ENCODE measurements at places on chromosomes 7 and 10. TPM values are rescaled to one million over a fixed set of nuclear protein-coding genes. Genes with fewer than 3 reads are reported as not detected.

GRCh38 chr7:95772771-95773581 lies 622 bp downstream of the DYNC1I1 start:
- peak; percentile 54 for DNase-seq
- peak overlapping the region; percentile 90 for H3K27ac ChIP-seq
- no peaks in the 10 kb centered on the region for H3K36me3 ChIP-seq
- H3K4me3 ChIP-seq: peak overlapping the region; percentile 91
- peaks cover 47% of the 10 kb centered on the region for H3K4me1 ChIP-seq

The LRRC61 gene
- 4.3 TPM for total RNA-seq

DNA sequence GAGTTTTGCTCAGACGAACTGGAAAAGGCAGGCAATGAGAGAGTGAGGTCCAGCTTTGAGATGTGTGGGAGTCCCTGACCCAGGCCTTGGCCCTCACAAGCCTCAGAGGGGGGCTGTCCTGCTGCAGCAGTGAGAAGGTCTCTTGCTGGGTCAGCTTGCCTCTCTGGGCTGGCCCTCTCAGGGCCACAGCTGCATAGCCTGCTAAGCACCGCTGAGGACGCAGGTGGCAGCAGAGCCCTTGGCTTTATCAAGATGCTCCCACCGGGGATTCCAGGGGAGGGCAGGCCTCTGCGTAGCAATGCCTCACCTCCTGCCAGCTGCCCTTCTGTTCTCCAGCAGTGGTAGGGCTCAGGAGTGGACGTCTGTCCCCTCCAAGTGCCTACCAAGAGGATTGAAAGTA lies 128.7 kb downstream of the COBL start:
- DNase-seq: peak; percentile 32
- peaks cover 52% of the 10 kb centered on the region for H3K4me1 ChIP-seq
- H3K4me3 ChIP-seq: no peak overlapping the region
- no peaks in the 10 kb centered on the region for H3K27me3 ChIP-seq
- peak overlapping the region; percentile 88 for H3K27ac ChIP-seq
- H3K36me3 ChIP-seq: no peaks in the 10 kb centered on the region

The VSIR gene
- 104 TPM for total RNA-seq

GRCh38 chr7:149708026-149708425 lies 65.4 kb downstream of the ZNF467 start:
- H3K27me3 ChIP-seq: peaks cover 11% of the 10 kb centered on the region
- H3K36me3 ChIP-seq: no peaks in the 10 kb centered on the region
- H3K4me3 ChIP-seq: no peak overlapping the region
- no peak overlapping the region for H3K27ac ChIP-seq

DNA sequence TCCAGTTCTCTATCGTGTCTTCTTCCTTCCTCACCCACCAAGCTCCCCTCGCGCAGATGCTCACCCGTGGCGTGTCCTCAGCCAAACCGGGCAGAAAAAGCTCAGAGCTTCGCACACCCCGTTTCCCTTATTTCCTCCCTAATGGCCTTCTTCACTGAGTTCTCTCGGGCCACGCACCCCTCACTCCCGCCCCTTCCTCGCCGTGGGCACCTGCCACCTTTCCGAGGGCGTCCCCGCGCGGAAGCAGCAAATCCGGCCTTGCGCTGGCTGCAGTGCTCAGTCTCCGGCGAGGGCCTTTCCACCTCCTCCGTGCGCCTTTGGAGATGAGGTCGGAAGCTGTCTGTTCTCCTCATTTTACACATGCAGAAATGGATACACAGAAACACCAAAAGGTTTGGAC lies 12.4 kb upstream of the CALML3 start:
- peaks cover 5% of the 10 kb centered on the region for H3K27me3 ChIP-seq
- H3K36me3 ChIP-seq: no peaks in the 10 kb centered on the region
- no peaks in the 10 kb centered on the region for H3K4me1 ChIP-seq
- no peak for DNase-seq
- no peak overlapping the region for H3K27ac ChIP-seq
- no peak overlapping the region for H3K4me3 ChIP-seq

DNA sequence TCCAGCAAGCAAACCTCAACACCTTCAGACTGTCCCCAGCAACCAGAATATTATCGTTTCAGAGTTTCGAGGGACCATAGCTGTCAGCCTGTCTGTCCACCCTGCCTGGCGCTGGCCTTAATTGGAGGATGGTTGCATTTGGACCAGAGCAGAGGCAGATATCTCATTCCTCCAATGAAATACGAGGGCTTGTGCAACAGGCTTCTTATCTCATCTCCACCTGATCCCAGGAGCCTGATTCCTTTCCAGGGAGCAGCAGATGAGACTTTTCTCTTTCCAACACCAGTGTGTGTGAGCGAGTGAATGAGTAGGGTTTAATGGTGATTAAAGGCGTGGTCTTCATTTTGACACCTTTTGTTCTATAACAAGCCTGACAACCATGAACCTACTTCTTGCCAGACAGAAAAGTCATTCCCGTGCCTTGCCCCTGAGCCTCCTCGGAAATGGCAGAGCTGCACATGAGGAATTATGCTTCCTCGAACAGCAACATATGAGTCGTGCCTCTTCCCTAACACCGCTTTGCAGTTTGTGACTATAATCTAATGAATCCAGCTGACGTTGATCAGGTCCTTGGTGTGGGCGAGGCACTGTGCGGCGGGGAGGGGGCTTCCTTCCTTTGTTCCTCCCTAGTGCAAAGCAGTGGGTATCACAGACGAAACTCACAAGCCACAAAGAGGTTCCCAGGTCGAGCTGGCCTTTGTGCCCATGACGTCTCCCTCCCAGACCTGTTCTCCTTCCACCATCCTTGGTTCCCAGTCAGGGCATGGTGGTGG lies 147.4 kb downstream of the CUX1 start:
- no peaks in the 10 kb centered on the region for H3K27me3 ChIP-seq
- no peak overlapping the region for H3K27ac ChIP-seq
- no peak for DNase-seq
- no peaks in the 10 kb centered on the region for H3K36me3 ChIP-seq
- H3K4me1 ChIP-seq: peaks cover 38% of the 10 kb centered on the region
- H3K4me3 ChIP-seq: no peak overlapping the region

GRCh38 chr10:81848514-81848913 lies 26.5 kb upstream of the NRG3 start:
- no peak overlapping the region for H3K27ac ChIP-seq
- DNase-seq: no peak
- H3K36me3 ChIP-seq: no peaks in the 10 kb centered on the region
- no peaks in the 10 kb centered on the region for H3K27me3 ChIP-seq

The GJD4 gene
- total RNA-seq: not detected

GRCh38 chr7:117155694-117156093 lies 167.2 kb downstream of the WNT2 start:
- H3K27ac ChIP-seq: peak overlapping the region; percentile 21
- DNase-seq: no peak
- no peaks in the 10 kb centered on the region for H3K27me3 ChIP-seq
- peaks cover 82% of the 10 kb centered on the region for H3K4me1 ChIP-seq
- H3K4me3 ChIP-seq: no peak overlapping the region

GRCh38 chr10:98915911-98916310 lies 319.7 kb downstream of the HPSE2 start:
- H3K4me1 ChIP-seq: no peaks in the 10 kb centered on the region
- no peak overlapping the region for H3K27ac ChIP-seq
- DNase-seq: no peak
- no peaks in the 10 kb centered on the region for H3K27me3 ChIP-seq
- H3K36me3 ChIP-seq: no peaks in the 10 kb centered on the region

GRCh38 chr10:68032113-68032512 lies 43.0 kb downstream of the HERC4 start:
- no peaks in the 10 kb centered on the region for H3K27me3 ChIP-seq
- no peak overlapping the region for H3K4me3 ChIP-seq
- no peak overlapping the region for H3K27ac ChIP-seq
- H3K36me3 ChIP-seq: peaks cover 49% of the 10 kb centered on the region

DNA sequence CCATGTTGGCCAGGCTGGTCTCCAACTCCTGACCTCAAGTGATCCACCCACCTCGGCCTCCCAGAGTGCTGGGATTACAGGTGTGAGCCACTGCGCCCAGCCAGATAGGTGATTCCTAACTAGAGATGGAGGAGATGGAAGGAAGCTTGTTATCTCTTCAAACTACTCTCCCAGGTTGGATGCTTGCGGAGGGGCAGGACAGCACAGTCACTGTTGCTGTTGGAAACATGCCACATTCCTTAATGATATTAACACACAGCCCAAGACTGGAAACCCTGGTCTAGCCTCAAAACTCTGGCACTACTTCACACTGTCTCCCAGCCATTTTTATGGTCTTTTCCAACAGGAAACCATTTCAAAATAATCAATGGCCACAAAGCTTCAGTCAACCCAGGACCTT lies 468.8 kb upstream of the NRP1 start:
- DNase-seq: no peak
- H3K27me3 ChIP-seq: no peaks in the 10 kb centered on the region
- no peaks in the 10 kb centered on the region for H3K36me3 ChIP-seq
- H3K4me3 ChIP-seq: no peak overlapping the region

DNA sequence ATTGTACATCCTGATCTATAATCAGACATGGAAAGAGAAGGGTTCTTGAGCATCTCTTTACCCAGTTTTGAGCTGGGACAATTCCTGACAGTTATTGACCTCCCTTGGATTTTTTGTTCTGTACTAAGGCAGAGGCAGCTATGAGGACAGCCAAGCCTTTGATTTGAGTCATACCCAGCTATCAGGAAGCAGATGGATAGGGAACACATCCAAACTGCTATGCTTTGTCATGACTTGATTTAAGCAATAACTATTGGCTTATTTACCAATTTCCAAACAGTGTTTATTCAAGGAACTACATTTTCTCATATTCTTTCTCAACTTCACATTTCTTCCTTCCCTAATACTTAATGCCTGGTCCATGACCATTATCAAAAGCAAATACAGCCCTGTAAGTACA lies 396.4 kb upstream of the STEAP1 start:
- no peaks in the 10 kb centered on the region for H3K4me1 ChIP-seq
- no peak overlapping the region for H3K27ac ChIP-seq
- no peak overlapping the region for H3K4me3 ChIP-seq
- H3K36me3 ChIP-seq: no peaks in the 10 kb centered on the region

The PTPRN2 gene
- total RNA-seq: 1.3 TPM

- peaks cover 6% of the 10 kb centered on the region for H3K27me3 ChIP-seq
- no peak overlapping the region for H3K27ac ChIP-seq
- H3K36me3 ChIP-seq: no peaks in the 10 kb centered on the region
Measured at GRCh38 chr10:16352146-16352545, 84.7 kb upstream of the PTER start.

DNA sequence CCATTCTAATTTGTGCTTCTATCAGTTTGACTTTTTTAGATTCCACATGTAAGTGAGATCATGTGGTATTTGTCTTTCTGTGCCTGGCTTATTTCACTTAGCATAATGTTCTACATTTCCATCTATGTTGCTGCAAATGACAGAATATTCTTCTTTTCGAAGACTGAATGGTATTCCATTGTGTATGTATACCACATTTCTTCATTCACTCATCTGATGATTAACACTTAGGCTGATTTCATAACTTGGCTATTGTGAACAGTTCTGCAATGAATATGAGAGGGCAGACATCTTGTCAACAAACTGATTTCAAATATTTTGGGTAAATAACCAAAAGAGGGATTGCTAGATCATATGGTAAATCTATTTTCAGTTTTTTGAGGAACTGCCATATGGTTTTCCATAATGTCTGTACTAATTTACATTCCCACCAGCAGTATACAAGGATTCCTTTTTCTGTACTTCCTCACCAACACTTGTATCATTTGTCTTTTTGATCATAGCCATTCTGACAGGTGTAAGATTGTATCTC lies 52.9 kb downstream of the ZNF22 start:
- DNase-seq: no peak
- no peaks in the 10 kb centered on the region for H3K36me3 ChIP-seq
- no peaks in the 10 kb centered on the region for H3K27me3 ChIP-seq
- no peak overlapping the region for H3K27ac ChIP-seq
- H3K4me3 ChIP-seq: no peak overlapping the region
- no peaks in the 10 kb centered on the region for H3K4me1 ChIP-seq

The CYP3A4 gene
- total RNA-seq: not detected

- no peaks in the 10 kb centered on the region for H3K36me3 ChIP-seq
- peak overlapping the region; percentile 71 for H3K27ac ChIP-seq
- peaks cover 55% of the 10 kb centered on the region for H3K4me1 ChIP-seq
- DNase-seq: no peak
- no peak overlapping the region for H3K4me3 ChIP-seq
Measured at GRCh38 chr7:117077658-117078057, 124.4 kb downstream of the ST7 start.

DNA sequence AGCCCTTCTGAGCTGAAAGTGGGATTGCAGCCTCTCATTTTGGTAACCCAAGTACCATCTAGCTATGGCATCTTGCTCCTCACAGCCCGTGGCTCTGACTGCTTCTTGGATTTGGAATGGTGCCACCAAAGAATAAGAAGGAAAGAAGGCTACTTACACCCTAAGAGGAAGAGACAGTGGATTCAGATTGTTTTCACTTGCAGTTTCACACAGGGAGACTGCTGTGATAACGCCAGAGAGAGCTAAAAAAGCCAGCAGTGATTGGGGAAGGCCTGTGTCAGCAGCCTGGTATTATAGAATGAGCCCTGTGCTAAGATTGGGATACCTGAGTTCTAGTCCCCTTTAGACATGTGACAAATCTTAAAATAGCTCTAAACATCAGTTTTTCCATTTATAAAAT lies 3.6 kb upstream of the LRRC4 start:
- H3K27me3 ChIP-seq: no peaks in the 10 kb centered on the region
- no peak overlapping the region for H3K27ac ChIP-seq
- no peak for DNase-seq
- no peaks in the 10 kb centered on the region for H3K36me3 ChIP-seq
- H3K4me1 ChIP-seq: peaks cover 28% of the 10 kb centered on the region
- H3K4me3 ChIP-seq: no peak overlapping the region

GRCh38 chr7:111985798-111986197 lies 220.4 kb downstream of the DOCK4 start:
- DNase-seq: no peak
- H3K4me3 ChIP-seq: no peak overlapping the region
- H3K36me3 ChIP-seq: peaks cover 30% of the 10 kb centered on the region
- no peaks in the 10 kb centered on the region for H3K27me3 ChIP-seq

Measured in left ventricle myocardium inferior (tissue), 1 donor.